ENCODE measurements at places on chromosomes 5 and 9.

- DNase-seq: no peak
Observed at GRCh38 chr9:84218322-84218721, 122.2 kb downstream of the SLC28A3 start.

DNA sequence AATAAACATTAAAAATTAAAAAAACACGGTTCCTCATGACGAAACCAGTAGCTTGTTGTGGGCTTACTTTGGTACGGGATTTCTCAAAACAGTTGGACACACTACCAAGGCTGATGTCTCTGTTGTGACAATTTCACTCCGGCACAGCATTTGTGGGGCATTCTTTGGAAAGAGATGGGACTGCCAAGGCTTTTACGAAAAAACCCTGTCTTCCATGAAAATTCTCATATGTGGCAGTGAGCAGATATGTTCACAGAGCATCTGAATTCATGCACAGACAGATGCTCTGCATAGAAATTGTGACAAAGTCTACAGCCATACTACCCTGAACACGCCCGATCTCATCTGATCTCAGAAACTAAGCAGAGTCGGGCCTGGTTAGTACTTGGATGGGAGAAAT is 17.8 kb upstream of the SHROOM1 start:
- no peak for DNase-seq

- DNase-seq: no peak
Observed at GRCh38 chr5:137282216-137282615, 216.9 kb downstream of the SPOCK1 start.

GRCh38 chr9:127212453-127212852 is 52.1 kb upstream of the GARNL3 start:
- DNase-seq: no peak

- peak; percentile 76 for DNase-seq
Observed at GRCh38 chr9:111759762-111760639, 34.7 kb downstream of the SHOC1 start.

DNA sequence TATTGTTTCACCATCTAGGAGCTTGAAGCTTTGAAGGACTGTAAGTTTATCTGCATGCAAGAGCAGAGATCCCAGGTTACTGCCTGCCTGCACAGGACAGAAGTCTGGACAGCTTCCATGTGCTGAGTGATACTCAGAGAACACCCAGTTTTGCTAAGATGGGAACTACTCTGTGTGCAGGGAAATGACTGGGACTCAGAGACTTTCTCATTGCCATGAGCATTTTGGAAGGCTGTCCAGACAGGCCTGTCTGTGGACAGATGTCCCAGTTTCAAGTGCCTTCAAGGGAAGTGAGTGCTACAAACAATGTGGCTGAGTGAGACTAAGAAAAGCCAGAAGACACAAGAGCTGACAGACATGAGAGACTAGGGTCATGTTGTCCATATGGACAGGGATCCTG is 19.2 kb upstream of the ZNF131 start:
- no peak for DNase-seq

- DNase-seq: peak; percentile 4
Observed at GRCh38 chr9:72856972-72857623, 95.8 kb downstream of the ALDH1A1 start.

DNA sequence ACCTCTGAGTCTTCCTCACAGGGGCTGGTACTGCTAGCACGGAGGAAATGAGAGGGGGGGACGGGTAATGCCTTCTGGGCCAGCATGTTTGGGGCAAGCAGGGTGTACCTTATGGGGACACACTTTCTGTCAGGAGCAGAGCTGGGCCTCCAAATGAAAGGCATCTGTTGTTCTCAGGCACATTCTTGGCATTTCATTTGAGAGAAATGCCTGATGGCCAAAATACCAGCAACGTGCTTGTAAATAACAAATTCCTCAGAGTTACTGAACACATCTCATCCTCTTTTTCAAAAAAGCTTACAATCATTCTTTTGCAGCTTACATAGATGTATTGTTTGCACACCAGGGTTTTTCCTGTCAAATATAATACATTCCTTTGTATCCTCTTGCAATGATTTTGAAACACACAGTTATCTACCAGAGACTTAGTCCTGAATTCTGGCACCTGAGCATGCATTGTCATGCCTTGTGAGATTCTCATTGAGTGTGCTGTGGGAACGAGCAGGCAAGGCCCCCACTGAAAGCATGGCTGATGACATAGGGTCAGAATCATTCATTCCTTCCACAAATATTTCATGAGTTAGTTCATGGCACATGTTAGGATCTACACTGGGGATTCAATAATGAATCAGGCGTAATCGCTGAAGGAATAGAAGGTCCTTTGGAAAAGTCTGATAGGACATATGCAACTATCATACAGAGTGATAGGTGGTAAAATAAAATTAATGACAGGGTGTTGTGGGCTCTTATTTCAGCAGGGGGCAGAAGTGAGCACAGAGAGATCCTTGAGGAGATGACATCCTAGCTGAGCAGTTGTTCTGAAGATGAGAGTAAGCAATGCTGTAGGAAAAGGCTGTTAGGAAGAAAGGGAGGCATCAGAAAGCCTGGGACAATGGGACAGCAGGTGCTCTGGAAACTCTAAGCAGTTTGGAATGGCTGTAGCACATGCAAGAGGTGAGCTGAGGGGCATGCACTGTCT is 260.9 kb upstream of the TUT7 start:
- DNase-seq: peak; percentile 10

DNA sequence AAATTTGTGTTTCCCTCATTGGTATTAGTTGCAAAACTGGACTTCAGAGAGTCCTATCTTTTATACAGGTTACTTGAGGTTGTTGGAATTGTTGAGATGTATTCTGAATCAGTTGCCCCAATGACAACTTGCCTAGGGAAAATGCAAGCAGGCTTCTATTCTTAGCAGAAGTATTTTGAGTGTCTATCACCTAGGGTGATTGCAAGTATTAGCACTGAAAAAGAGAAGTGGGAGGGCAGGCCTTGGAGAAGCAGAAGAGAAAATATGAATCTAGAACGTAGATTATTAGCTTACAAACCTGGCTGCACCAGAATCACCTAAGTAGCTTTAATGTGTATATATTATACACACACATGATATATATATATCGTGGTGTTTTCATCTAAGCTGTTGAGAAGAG is 43.2 kb downstream of the ADAMTS12 start:
- DNase-seq: no peak

GRCh38 chr9:26437056-26437711 is 455.4 kb downstream of the CAAP1 start:
- no peak for DNase-seq

DNA sequence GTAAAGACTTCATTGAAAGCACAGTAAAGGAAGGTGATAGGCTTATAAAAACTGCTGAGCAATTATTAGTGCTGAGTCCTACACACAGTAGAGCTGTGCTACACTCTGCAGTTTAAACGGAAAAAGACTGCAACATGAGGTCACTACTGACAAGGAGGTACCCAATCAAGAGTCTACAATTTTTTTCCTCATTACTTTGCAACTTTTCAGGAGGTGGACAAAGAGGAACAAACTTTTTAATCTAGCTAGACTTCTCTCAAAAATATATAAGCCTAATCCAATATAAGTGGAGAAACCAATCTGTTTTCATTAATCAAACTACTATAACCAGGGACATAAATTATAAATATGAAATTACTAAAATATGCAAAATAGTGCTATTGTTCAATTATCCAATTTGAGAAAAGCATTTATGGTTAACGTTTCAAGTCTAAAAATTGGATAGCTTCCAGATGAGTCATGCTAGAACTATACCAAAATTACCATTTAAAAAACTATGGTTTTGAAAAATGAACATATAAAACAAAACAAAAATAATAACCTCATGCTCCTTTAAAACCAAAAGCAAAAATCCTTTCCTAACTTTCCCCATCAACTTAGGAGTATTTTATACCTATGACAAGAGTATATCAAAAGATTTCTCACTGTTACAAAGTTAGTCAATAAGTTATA is 37.7 kb downstream of the FAM13B start:
- no peak for DNase-seq

GRCh38 chr9:12702160-12702758 is 9.1 kb downstream of the TYRP1 start:
- no peak for DNase-seq

DNA sequence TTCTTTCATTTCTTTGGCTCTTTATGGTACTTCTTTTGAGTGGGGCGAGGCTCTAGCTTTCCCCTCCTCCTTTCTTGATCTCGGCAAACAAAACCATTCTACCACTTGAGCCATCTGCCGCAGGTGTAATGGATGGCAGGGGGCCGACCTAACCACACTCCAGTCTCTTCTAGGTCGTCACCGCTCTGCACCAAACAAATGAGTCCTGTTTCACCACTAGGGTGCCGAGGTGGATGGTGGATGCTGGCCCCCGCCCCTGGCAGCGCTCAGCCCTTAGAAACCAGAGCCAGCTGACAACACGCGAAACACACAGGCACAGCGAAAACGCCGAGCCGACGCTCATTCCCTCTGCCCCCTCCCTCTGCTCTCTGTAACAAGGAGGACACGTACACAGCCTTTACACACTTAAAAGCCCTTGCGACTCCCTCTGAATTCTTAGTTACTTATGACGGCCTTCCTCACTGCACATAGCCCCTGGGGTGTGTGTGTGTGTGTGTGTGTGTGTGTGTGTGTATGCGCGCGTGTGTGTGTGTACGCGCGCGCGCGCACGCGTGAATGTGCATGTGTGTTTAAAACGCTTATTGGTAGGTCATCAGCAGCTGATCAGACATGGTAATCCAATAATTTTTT is 199.4 kb downstream of the MEF2C start:
- no peak for DNase-seq

GRCh38 chr9:90857855-90858254 is 56.2 kb downstream of the SYK start:
- no peak for DNase-seq

- DNase-seq: no peak
Observed at GRCh38 chr9:135049460-135049859, 38.0 kb upstream of the OLFM1 start.

GRCh38 chr5:135423146-135423845 is 23.9 kb downstream of the DCANP1 start:
- DNase-seq: no peak
